Liver (tissue), 10 donors: ENCODE measurements at places on chromosomes 2 and 18. TPM values are rescaled to one million over a fixed set of nuclear protein-coding genes. Genes with fewer than 3 reads are reported as not detected.
A peak's percentile ranks its signal among the peaks of the same experiment; 100 is the strongest.

DNA sequence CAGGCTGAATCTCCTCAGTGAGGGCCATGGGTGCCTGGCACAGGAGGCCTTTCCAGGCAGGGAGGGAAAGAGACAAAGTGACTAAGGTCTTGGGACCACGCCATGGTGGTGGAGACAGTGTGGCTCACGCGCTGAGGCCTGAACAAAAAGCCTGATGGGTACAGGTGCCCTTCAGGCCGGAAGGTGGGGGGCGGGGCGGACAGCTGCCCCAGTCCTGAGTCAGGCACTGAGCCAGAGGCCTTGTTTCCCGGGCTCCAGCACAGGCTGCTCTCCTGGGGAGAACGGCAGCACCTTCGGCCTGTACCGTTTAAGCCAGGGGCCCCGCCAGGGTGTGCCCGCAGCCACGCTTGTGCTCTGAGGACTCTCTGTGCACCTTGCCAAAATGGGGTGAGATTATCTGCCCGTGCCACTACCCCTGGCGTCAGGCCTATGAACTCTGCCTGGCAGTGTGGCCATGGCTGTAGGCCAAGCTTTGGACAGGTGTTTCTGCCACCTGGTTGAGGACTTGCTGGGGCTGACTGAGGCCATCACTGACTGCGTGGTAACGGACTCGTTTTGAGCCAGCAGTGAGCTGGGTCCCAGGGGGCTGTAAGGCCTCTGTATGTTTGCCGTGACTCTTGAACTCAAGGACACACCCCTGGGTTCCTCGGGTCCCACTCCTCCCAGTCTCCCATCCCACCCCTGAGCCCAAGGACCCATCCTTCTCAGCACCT, 31.7 kb upstream of the DNMT3A start:
- H3K4me3 ChIP-seq, result no peak overlapping the region
- H3K36me3 ChIP-seq, result no peaks in the 10 kb centered on the region
- no peak overlapping the region for H3K27ac ChIP-seq
- no peak for DNase-seq

DNA sequence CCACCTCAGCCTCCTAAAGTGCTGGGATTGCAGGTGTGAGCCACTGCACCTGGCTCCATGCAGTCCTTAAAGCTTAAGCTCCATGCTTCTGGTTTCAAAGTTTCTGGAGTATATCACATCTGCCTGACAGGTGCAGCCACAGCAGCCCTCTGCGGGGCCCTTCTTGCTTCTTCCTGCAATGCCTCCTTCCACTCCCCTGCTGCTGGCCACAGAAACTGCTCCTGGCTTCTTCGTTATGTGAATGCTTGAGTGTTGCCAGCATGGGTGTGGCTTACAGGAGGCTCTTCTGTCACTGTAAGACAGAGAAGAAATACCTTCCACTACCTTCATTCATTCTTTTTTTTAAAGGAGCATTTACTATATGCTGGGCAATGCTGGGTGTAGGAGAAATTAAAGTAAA, 10.1 kb upstream of the CCBE1 start:
- H3K27me3 ChIP-seq, result no peaks in the 10 kb centered on the region
- no peak overlapping the region for H3K27ac ChIP-seq

- H3K36me3 ChIP-seq, result no peaks in the 10 kb centered on the region
- DNase-seq, result no peak
- H3K4me1 ChIP-seq, result no peaks in the 10 kb centered on the region
- no peak overlapping the region for H3K27ac ChIP-seq
- H3K27me3 ChIP-seq, result peaks cover under 1% of the 10 kb centered on the region
These were observed 97.8 kb upstream of the PMAIP1 start for GRCh38 chr18:59802031-59802430.

DNA sequence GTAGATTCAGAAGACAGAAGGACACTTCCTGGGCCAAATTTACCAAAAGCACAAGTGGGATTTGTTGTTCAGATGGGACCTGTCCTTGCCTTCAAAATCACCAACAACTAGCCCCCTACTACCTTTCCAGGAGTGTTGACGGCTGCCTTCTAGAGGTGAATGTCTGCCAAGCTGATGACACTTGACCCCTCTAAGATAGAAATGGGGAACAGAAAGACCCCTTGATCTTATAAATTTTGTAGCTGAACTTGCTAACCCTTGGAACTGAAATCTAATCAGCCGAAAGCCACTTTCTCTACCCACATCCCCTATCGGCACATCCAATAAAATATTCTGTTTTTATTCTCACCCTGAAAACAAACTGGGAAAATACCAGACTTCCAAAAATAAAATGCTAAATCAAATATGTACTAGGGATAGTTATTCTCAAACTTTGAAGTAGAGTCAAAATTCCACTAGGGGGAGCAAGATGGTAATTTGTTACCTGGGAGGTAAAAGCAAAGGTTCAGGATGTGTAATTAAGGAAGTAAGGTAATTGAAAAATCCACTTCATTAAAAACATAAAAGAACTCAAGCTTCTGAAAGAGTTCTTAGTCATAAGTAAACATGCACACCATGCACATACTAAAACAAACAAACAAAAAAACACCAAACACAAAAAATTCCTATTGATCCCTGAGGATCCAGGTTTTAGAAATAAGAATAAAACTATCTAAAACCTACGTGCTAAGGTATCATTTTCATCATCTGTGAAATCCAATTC, 119.2 kb downstream of the ANKRD44 start:
- H3K27ac ChIP-seq, result no peak overlapping the region
- DNase-seq, result no peak
- no peaks in the 10 kb centered on the region for H3K4me1 ChIP-seq
- no peaks in the 10 kb centered on the region for H3K36me3 ChIP-seq
- no peak overlapping the region for H3K4me3 ChIP-seq

- DNase-seq, result no peak
- no peaks in the 10 kb centered on the region for H3K36me3 ChIP-seq
- no peak overlapping the region for H3K4me3 ChIP-seq
- no peak overlapping the region for H3K27ac ChIP-seq
- H3K4me1 ChIP-seq, result no peaks in the 10 kb centered on the region
- no peaks in the 10 kb centered on the region for H3K27me3 ChIP-seq
These were observed 22.2 kb downstream of the MCFD2 start for GRCh38 chr2:46893269-46893939.

- H3K4me1 ChIP-seq, result no peaks in the 10 kb centered on the region
- no peak overlapping the region for H3K27ac ChIP-seq
- no peaks in the 10 kb centered on the region for H3K36me3 ChIP-seq
- no peak overlapping the region for H3K4me3 ChIP-seq
These were observed 34.2 kb downstream of the RAPGEF4 start for GRCh38 chr2:172769879-172770278.

- no peaks in the 10 kb centered on the region for H3K4me1 ChIP-seq
- H3K27ac ChIP-seq, result no peak overlapping the region
- no peaks in the 10 kb centered on the region for H3K27me3 ChIP-seq
- DNase-seq, result no peak
These were observed 347.0 kb downstream of the ZNF804A start for GRCh38 chr2:184945326-184945725.

GRCh38 chr2:201448061-201448460, 3.2 kb downstream of the TRAK2 start:
- no peaks in the 10 kb centered on the region for H3K36me3 ChIP-seq
- no peak overlapping the region for H3K27ac ChIP-seq
- H3K4me1 ChIP-seq, result peaks cover 9% of the 10 kb centered on the region
- no peak for DNase-seq
- no peaks in the 10 kb centered on the region for H3K27me3 ChIP-seq

GRCh38 chr2:112055730-112056625, 909 bp downstream of the TMEM87B start:
- H3K27ac ChIP-seq, result peak overlapping the region; percentile 93
- no peak for DNase-seq
- peaks cover 13% of the 10 kb centered on the region for H3K4me1 ChIP-seq

- H3K27ac ChIP-seq, result no peak overlapping the region
- no peak overlapping the region for H3K4me3 ChIP-seq
- no peaks in the 10 kb centered on the region for H3K4me1 ChIP-seq
- no peak for DNase-seq
- H3K27me3 ChIP-seq, result no peaks in the 10 kb centered on the region
- no peaks in the 10 kb centered on the region for H3K36me3 ChIP-seq
These were observed 29.9 kb upstream of the NAPG start for GRCh38 chr18:10495936-10496335.

DNA sequence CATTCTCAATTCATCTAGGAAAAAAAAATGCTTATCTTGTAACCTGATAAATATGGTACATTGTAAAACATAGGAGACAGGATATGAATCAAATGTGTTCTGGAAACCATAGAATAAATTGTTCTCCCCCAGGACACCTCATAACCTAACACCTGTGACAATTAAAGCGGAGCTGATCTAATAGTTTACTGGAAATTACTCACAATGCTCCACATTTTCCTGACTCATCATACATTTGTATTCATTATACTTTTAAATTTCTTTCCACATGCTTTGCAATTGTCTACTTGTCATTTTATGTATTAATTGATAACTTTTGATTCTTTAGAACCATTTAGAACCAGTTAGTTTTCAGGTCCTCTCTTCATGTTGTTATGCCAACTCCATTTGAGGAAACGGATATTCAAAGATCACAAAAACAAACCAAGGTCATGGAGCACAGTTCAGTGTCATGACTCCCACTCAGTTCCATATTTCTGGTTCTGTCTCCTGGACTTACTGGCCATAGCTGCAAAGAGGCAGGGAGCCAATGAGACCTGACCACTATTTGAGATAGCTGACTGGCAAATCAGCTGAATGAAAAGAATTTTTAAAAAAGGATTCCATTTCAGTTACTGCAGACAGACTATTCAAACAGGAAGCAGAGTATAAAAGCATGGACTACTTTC, 128.5 kb downstream of the CALCRL start:
- no peak overlapping the region for H3K27ac ChIP-seq
- no peaks in the 10 kb centered on the region for H3K36me3 ChIP-seq
- H3K4me1 ChIP-seq, result no peaks in the 10 kb centered on the region
- H3K4me3 ChIP-seq, result no peak overlapping the region
- no peaks in the 10 kb centered on the region for H3K27me3 ChIP-seq

GRCh38 chr18:37552286-37552685, 13.3 kb downstream of the CELF4 start:
- no peaks in the 10 kb centered on the region for H3K27me3 ChIP-seq
- DNase-seq, result no peak
- H3K4me3 ChIP-seq, result no peak overlapping the region
- H3K27ac ChIP-seq, result no peak overlapping the region

- H3K27ac ChIP-seq, result no peak overlapping the region
- DNase-seq, result no peak
- no peaks in the 10 kb centered on the region for H3K36me3 ChIP-seq
- no peaks in the 10 kb centered on the region for H3K27me3 ChIP-seq
- H3K4me3 ChIP-seq, result no peak overlapping the region
- H3K4me1 ChIP-seq, result no peaks in the 10 kb centered on the region
These were observed 37.1 kb downstream of the CD28 start for GRCh38 chr2:203743441-203743981.

DNA sequence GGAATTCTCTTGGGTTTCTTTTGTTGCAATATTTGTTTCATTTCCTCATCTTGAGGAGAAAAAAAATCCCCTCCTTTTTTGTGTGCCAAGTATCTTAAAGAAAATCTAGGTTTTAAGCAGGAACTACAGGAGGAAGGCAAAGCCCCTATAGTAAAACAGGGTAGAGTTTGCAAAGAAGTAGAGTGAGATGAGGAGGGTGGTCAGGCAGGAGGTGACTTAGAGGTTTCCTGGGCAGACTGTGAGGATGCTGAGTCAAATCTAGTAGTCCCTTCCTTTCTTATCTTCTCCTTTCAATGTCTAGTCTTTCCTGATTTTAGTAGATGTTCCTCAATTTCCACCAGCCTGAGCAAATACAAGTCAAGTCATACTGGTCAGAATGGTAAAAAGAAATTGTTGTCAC, 222.5 kb downstream of the PMAIP1 start:
- H3K4me3 ChIP-seq, result no peak overlapping the region
- H3K27me3 ChIP-seq, result no peaks in the 10 kb centered on the region
- DNase-seq, result no peak
- H3K36me3 ChIP-seq, result no peaks in the 10 kb centered on the region
- H3K4me1 ChIP-seq, result no peaks in the 10 kb centered on the region

DNA sequence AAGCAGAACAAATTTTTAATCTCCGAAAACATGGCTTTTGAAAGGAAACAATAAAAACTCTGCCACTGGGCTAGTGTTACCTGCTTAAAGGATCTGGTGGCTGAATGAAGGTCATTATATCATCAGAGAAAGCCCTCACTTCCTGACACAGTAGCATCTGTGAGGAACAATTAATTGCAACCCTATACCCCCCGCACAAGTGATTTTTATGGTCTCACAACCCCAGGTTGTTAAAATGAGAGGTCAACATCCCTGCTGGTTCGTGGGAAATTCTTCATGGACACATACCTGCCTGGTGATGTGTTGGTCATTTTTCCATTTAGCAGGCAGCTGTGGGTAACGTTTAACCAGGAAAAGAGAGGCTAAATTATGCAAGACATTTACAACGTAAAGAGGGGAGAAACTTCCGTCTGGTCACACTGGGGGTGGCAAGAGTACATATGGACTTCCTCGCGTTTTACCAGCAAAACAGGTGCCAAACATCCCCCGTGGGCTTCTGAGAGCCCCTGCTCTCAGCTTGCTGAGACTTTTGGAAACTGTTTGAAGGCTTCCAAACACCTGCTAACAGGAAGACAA, 29.2 kb downstream of the NIFK start:
- H3K27ac ChIP-seq, result no peak overlapping the region
- H3K4me1 ChIP-seq, result no peaks in the 10 kb centered on the region
- no peaks in the 10 kb centered on the region for H3K27me3 ChIP-seq

GRCh38 chr2:84882414-84882738, 1.5 kb upstream of the TRABD2A start:
- H3K36me3 ChIP-seq, result no peaks in the 10 kb centered on the region
- no peaks in the 10 kb centered on the region for H3K27me3 ChIP-seq
- no peak overlapping the region for H3K4me3 ChIP-seq
- DNase-seq, result no peak

Gene ALPP
- not detected for polyA plus RNA-seq

Gene DLX2
- not detected for polyA plus RNA-seq

Gene PLGLB2
- polyA plus RNA-seq, result 347 TPM

Gene EML6
- polyA plus RNA-seq, result 1.2 TPM

Gene MYO5B
- 10.3 TPM for polyA plus RNA-seq

Gene LHCGR
- not detected for polyA plus RNA-seq

Gene EPHA4
- 1.1 TPM for polyA plus RNA-seq

Gene FSIP2
- polyA plus RNA-seq, result 0.01 TPM

Gene OTOS
- not detected for polyA plus RNA-seq

Gene UGT1A3
- polyA plus RNA-seq, result 7.0 TPM
